ENCODE measurements at places on chromosomes 2 and 18.
A peak's percentile ranks its signal among the peaks of the same experiment; 100 is the strongest.

GRCh38 chr2:79849241-79849640, 336.4 kb downstream of the CTNNA2 start:
- no peak for DNase-seq

DNA sequence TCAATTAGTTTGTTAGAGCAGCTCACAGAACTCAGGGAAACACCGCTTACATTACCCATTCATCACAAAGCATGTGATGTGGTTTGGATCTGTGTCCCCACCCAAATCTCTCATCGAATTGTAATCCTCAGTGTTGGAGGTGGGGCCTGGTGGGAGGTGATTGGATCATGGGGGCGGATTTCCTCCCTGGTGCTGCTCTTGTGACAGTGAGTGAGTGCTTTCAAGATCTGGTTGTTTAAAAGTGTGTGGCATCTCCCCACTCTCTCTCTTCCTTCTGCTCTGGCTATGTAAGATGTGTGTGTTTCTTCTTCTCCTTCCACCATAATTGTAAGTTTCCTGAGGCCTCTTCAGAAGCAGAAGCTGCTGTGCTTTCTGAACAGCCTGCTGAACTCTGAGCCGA, 63.5 kb upstream of the AGPS start:
- no peak for DNase-seq

GRCh38 chr2:230160112-230160660, 59.6 kb downstream of the SP110 start:
- DNase-seq = no peak

GRCh38 chr2:56326346-56326741, 142.6 kb downstream of the CCDC85A start:
- no peak for DNase-seq

DNA sequence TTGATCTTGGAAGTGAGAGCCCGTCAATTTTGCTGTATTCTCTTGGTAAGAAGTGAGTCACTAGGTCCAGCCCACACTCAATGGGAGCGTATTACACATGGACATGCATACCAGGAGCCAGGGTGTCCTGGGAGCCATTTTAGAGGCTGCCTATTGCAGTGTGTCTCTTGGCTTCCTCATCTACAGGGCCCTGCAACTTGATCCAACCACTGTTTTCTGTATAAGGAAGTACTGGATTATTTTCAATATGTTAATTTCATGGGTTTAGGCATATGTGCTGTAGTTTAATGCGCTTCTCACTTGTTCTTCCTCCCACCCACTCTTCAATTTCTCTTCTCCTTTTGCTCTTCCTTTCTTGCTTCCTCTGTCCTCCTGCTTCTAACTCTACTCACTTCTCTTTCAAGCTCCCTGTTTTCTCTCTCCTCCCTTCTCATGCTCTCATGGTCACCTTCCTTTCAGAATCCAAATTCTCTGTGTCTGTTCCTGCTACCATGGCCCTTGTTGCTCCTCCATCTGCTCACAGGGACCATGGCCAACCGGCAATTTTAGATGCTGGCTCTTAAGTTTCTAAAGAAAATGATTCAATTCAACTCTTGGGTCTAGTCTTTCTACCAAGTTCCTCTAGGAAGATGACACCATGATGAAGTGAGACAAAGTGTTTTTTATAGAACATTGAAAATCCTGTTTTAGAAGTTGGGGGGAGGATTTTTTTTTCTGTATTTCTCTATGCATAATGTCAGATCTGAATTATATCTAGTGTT, 152.0 kb upstream of the ZEB2 start:
- DNase-seq = no peak

DNA sequence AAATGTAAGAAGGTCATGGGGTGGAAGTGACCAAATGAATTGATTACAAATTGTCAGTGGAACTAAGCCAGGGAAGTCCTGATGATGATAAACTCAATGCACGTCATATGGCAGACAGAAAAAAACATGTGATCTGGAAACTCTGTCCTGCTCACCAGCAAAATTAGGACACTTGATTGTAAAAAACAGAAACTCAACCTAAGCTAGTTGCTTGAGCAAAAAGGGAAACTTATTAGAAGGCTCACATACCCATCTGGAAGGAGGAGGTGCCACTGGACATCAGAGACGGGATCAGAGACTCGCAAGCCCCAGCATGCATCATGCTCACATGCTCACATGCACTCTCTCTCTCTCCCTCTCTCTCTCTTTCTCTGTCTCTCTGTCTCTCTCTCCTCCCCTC, 96.8 kb downstream of the SP3 start:
- no peak for DNase-seq

GRCh38 chr2:170881840-170882239, 47.2 kb upstream of the GORASP2 start:
- no peak for DNase-seq

- no peak for DNase-seq
These were observed 82.1 kb upstream of the REV1 start for GRCh38 chr2:99571954-99572353.

DNA sequence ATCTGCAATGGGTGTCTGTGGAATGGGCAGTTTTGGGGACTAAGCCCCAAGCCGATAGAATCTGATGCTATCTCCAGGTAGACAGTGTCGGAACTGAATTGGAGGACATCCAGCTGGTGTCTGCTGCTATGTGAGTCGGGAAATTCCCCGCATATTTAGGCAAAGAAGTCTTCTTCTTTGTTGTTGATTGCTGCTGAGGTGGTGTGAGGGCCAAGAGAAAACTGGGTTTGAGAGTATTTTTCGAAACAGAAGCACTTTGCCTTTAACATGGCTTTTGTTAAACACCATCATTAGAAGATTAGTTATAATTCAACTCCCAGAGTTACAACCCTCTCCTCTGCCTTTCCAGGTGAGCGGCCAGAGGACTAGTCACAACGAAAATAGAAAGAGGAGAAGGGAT, 49.4 kb upstream of the ACTR3 start:
- no peak for DNase-seq

DNA sequence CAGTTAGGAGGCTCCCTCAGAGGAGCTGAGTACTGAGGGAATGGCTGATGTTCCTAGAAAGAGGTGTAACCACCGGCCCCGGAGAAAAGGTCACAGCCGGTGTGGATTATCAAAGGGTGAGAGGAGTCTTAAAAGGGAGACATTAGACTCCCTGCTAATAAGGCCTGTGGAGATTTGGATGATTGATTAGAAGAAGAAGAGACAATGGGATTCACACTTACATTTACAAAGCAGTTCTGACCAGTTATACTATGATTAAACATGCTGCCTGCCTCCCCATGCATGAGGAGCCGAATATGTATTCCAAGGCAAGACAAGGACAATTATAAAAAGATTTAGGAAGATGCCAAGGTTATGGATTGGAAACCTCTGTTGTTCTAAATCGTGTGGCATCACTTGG, 302.4 kb downstream of the SLC4A3 start:
- no peak for DNase-seq

DNA sequence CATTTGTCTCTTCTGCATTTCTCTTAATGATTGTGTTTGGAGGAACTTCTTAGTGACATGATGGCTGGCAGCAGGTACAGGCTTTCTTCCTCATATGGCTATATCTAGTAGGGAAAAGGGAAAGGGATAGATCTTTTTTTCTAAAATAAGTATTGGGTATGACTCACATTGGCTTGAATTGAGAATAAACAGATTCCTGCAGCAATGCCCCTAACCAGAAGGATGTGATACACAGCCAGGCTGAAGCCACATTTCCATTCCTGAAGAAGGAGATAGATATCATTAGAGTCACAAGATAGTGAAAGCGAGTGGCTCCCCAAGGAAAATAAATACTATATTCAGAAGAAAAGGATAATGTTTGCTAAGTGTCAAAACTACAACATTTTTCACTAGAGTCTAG, 61.1 kb downstream of the VWC2L start:
- DNase-seq = no peak

- DNase-seq = peak; percentile 9
These were observed 481 bp downstream of the DCDC2C start for GRCh38 chr2:3703757-3704355.

DNA sequence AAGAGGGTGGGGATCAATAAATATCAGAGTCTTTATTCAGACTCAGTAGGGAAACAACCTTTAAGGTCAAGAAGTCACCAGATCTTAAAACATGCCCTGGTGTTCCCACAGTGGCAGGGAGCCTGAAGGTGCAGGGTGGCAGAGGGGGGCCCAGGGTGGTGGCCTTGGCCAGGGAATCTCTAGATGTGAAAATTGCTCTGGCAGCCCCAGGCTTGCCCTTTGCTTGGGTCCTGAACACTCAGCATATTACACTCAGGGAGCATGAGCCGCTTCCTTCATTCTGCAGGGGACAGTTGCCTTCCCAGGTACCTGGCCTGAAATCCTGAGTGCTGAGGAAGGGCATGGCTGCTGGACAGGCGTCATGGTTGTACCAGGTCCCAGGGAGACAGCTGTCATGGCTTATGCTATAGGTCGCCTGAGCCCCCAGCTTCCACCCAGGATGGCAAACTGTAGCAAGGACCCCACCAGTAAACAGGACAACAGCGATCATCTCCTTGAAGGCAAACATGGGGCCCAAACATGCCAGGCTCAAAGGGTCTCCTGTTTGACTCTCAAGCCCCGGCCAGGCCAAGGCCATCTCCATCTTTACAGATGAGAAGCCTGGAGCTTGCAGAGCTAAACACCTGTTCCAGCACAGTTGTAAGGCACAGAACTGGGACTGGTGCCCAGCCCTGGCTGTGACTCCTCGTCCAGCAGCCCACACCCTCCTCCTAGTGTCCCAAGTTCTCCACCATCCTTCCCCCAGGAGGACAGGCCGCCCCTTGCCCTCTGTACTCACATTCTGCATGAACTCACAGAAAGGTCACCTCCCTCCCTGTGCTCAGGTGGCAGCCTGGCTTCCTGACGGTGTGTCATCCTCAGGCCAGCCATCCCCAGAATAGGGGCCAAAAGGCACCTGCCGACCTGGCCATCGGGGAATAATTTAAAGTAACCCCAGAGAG, 14.6 kb downstream of the ABCG8 start:
- no peak for DNase-seq
